ENCODE measurements at places on chromosomes 11 and 22.

DNA sequence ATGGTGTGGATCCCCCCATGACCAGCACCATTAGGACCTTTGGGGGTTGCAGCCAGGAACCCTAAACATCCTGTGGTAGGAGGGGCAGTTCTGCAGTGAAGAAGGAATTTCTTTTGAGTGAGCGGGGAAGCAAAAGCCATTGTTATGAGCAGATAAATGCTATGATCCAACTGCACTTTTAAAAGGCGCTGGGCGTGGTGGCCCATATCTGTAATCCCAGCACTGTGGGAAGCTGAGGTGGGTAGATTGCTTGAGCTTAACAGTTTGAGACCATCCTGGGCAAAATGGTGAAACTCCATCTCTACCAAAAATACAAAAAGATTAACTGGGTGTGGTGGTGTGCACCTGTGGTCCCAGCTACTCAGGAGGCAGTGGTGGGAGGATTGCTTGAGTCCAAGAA is 5.9 kb upstream of the TOMM22 start:
- DNase-seq, result no peak

DNA sequence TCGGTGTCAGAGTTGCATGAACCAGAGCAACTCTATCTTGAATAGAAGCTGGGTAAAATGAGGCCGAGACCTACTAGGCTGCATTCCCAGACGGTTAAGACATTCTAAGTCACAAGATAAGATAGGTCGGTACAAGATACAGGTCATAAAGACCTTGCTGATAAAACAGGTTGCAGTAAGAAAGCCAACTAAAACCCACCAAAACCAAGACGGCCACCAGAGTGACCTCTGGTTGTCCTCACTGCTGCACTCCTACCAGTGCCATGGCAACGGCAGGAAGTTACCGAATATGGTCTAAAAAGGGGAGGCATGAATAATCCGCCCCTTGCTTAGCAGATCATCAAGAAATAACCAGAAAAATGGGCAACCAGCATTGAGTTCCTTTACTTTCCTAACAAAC is 2.4 kb upstream of the KAT5 start:
- DNase-seq, result no peak

DNA sequence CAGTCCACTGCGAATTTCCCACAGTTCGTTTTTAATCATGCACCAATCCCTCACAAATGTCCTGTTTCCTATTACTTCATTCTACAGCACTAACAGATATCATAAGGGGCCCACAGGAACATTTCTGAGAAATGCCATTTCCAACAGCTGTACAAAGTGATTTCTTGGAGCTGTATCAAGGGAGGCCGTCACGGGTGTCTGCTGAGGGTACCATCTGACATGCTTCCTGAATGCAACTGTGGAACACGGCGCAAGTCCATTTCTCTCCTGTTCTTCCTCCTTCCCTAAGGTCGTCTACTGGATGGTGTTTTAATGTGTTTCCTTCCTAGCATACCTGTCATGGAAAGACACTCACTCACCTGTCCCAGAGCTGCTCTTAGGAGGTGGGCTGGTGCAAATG is 320.7 kb downstream of the LARGE1 start:
- no peak for DNase-seq

DNA sequence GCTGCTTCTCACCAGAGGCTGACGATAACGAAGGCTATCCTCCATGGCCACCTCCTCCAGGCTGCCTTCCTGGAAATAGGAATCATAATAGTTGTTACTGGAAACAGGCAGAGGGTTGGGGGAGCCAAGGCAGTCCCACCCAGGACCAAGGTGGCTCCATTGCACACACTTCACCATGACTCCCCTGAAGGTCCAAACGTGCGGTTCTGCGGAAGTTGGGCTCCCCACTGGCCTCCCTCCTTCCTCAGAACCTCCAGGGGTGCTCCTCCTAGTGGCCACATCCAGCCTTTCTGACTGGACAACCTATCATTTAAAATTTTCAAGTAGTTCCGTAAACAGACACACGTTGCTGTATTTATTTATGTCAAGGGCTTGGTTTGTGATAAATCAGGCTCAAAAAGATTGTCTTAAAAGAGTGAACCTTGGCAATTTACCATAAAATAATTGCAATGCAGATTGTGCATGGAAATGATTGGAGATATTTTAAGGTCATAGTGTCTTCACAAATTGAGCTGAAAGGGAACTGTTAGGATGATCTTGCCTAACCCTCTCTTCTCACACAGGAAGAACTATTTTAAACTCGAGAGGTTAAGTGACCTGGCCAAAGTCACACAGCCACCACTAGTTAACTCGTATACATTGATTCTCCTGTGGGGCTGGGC is 1.4 kb upstream of the TCN2 start:
- DNase-seq, result peak; percentile 74

GRCh38 chr11:10443721-10444235 is 11.3 kb upstream of the AMPD3 start:
- DNase-seq, result no peak

DNA sequence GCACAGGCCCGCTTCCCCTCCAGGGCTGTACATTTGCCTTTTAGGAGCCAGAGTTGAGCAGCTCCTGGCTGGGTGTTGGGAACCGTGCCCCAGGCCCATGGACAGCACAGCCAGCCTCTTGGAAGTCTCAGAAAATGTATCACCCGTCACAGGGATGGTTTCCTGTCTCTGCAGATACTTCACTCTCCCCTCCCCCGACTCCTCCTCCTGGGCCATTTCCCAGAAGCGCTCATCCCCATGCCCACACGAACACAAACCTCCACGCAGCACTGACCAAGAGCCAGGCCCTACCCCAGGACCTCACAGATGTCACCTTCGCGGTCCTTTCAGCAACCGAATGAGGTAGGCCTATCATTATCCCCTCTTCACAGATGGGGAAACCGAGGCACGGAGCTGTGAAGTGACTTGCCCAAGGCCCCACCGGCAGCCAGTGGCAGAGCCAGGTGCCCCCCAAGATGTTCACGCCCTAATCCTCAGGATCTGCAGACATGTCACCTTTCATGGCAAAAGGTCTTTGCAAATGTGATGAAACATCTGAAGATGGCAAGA is 13.0 kb upstream of the PPARA start:
- no peak for DNase-seq

GRCh38 chr11:61791737-61792309 is 576 bp downstream of the TMEM258 start:
- DNase-seq, result peak; percentile 72

DNA sequence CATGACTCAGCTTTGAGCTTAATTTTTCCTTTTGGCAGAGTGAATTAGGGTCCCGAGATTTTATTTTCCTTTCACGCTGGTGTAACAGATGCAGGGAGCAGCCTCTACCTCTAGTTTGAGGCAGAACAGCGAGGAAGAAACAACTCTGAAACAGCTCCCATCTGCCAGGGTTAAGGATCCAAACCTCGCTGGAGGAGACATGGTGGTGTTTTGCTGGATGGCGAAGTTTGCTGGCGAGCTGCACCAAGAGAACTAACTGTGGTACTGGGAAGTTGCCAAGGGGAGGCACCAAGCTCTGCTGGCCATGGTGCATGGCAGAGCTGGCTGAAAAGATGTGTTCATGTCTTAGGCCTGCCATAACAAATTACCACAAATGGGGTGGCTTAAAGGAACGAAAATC is 7.6 kb upstream of the ALKBH3 start:
- no peak for DNase-seq

GRCh38 chr11:44865866-44866272 is 84.8 kb downstream of the TP53I11 start:
- DNase-seq, result no peak

DNA sequence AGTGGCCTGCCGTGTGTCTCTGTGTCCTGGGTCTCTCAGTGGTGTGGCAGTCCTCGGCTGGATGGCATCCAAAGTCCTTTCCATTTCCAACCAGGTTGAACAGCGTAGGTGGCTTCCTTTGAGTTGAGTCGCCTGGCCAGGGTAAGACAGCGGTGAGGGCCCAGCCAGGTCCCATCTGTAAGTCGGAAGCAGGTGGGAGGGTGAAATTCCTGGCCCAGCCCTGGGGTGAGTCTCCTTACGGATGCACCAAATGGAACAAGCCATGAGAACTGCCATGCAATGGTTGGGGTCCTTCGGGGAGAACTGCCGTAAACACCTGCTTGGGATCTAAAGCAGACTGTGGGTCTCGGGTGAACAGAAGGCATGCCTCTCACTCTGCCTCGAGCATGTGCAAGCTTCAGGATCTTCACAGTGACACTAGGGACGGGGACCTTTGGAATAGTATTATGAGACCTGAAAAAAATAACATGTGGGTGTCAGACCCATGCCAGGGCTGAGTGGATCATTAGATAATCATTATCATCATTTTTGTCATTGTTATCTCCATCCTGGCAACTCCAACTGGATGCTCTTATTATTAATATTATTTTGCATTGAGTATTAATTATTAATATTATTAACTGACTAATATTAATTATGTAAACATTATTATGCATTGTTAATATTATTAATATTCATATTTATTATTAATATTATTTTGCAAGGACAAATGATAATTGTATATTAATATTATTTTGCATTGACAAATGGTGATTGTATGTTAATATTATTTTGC is 57.7 kb upstream of the LINC01488 start:
- DNase-seq, result no peak

DNA sequence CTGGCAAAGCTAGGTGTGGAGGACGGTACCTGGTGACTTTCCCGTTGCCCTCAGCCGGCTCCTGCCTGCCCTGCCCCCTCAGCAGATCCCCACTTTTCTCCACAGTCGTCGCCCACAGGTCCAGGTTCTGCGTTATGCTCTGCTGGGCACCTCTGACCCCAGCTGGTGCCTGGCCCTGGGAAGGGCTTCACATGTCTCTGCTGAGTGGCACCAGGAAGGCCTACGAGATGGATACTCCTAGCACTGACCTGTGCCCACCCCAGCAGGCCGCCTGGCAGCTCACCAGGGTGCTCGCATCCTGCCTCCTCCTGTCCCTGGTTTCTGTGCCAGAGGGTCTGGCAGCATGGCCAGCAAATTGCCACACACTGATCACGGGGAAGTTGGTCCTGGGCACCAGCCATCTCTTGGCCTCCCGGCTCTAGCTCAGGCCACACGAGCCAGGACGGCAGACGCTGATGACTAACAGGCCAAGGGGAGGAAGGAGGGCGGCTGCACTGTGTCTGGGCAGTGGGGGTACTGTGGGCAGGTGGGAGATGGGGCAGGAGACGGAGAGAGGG is 13.8 kb downstream of the CARS1 start:
- DNase-seq, result no peak

DNA sequence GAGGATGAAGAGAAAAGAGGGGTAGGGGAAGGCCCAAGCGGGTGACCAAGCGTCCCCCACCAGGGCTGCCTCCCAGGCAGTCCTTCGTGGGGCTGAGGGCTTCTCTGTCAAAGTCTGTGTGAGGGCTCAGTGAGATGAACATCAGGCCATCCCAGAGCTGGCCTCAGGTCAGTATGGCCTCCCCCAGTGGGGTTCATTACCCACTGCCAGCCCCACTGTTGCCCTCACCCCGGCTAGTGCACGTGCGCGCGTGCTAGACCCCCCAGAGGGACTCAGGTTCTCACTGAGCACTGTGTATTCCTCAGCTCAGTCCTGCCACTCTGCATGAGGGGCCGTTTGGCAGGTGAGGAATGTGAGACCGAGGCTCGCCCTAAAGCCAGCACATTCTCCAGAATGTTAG is 3.3 kb downstream of the KDELR3 start:
- DNase-seq, result no peak

DNA sequence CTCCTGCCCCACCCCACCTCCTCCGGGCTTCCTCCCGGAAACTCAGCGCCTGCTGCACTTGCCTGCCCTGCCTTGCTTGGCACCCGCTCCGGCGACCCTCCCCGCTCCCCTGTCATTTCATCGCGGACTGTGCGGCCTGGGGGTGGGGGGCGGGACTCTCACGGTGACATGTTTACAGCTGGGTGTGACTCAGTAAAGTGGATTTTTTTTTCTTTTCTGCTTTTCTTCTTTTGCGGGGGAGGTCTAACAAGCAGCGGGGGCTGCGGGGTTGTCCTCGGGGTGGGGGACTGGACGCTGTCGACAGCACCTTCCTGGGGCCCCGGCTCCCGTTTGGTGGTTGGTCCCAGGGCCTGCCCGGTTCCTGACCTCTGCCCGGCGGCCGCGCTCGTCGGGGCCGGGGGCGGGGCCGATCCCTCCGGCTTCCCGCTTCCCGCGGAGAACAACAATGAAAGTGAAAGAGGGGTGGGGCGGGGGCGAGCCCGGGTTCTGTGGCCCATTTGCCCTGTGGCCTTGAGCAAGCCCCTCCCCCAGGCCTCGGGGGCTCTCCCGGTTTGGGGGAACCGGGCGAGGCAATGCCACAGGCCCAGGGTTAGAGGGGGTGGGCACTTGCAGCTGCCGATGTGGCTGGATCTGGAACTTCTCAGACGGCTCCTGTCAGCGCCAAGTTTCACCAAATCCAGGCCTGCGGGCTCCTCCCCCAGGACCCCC is 975 bp upstream of the MDK start:
- DNase-seq, result peak; percentile 40

DNA sequence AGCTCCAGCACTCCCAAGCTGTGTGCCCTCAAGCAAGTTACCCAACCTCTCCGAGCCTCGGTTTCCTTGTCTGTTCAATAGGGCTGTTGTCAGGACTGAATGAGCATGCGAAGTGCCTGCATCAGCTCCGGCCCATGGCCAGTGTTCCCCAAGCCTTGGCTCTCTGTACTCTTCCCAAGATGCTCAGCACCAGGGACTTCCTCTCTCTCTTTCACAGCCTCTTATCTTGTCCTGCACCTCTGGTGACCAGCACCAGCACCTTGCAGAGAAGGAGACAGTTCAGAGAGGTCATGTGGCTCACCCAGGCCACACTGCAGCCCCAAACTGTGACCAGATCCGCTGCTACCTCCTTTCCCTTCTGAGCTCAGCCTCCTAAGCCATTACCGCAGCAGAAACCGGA is 120.3 kb upstream of the ANO1 start:
- DNase-seq, result no peak

GRCh38 chr11:102428696-102429095 is 23.9 kb downstream of the TMEM123 start:
- no peak for DNase-seq

- no peak for DNase-seq
These were observed 262.2 kb downstream of the BRD1 start for GRCh38 chr22:49565516-49565855.

DNA sequence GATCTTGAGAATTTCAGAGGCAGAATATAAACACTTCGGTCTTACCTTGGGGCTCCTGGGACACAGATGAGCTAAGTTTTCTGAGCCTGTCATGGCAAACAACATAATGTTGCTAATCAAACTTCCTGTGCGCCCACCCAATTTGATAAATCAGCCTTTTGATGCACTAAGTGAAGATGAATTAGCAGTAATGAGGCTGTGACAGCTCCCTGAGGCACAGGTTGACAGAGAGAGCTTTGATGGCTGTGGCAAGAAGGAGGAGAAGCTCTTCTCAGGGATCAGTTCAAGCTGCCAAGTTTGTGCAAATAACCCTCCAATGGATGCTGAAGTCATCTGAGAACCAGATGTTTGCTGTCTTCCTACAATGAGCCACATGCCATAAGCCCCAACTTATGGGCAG is 34.4 kb downstream of the DRD2 start:
- DNase-seq, result no peak

All from NAMALWA (cell line).